Aorta (tissue), 5 donors: ENCODE measurements at places on chromosomes 7 and 10. TPM values are rescaled to one million over a fixed set of nuclear protein-coding genes. Genes with fewer than 3 reads are reported as not detected.

ACTL6B gene
- not detected for total RNA-seq

- H3K4me3 ChIP-seq: no peak overlapping the region
- no peaks in the 10 kb centered on the region for H3K27me3 ChIP-seq
- no peaks in the 10 kb centered on the region for H3K4me1 ChIP-seq
- no peaks in the 10 kb centered on the region for H3K36me3 ChIP-seq
- DNase-seq: no peak
These were observed 35.6 kb downstream of the DOCK1 start for GRCh38 chr10:126940670-126941310.

DNA sequence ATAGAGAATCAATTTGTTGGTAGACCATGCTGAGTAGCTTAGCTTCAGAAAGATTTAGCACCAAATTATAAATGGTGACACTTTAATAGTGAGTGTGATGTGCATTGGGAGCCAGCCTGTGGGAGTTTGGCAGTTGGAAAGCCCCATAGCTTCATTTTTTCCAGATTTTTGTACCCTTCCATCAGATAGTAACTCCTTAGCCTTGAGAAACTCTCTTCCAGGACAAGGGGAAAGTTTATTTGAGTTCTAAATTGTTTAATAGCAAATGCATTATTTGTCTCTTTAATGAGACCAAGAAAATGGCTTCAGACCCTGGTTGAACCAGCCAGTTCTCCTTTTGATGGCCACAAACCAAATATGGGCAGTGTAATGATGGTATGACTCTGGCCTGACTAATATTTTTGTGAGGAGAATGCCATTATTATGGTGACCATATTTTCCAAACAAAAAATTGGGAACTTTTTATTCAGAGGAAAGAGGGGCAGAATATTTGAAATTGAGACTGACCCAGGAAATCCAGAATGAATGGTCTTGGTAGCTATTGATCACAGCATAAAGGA, 49.8 kb downstream of the PLCE1 start:
- no peak overlapping the region for H3K27ac ChIP-seq
- H3K4me1 ChIP-seq: no peaks in the 10 kb centered on the region
- no peaks in the 10 kb centered on the region for H3K36me3 ChIP-seq
- H3K4me3 ChIP-seq: no peak overlapping the region
- H3K27me3 ChIP-seq: no peaks in the 10 kb centered on the region

- H3K4me1 ChIP-seq: no peaks in the 10 kb centered on the region
- H3K27ac ChIP-seq: no peak overlapping the region
- no peaks in the 10 kb centered on the region for H3K27me3 ChIP-seq
These were observed 35.8 kb downstream of the PRF1 start for GRCh38 chr10:70566515-70567290.

DNA sequence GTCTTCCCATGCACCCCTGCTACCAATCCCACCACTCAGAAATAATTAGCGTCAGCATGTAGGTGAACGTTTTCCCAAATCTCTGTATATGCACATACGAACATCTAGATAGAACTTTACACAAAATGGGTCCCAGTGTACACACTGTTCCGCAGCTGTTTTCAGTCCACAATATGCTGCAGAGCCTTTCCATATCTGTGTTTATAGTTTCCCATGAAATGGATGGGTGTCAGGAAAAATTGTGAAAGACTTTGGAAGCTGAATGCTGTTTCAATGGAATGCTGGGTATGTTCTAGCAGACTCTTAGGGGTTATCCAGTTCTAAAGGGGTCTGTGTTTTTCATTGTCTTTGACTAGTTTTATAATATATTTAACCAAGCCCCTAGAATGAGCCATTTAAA, 13.8 kb downstream of the GRK5 start:
- peak overlapping the region; percentile 39 for H3K27ac ChIP-seq
- H3K4me3 ChIP-seq: no peak overlapping the region
- no peaks in the 10 kb centered on the region for H3K27me3 ChIP-seq
- peaks cover 14% of the 10 kb centered on the region for H3K4me1 ChIP-seq
- H3K36me3 ChIP-seq: no peaks in the 10 kb centered on the region

GRCh38 chr7:151794508-151795167, 82.3 kb downstream of the PRKAG2 start:
- no peaks in the 10 kb centered on the region for H3K27me3 ChIP-seq
- no peaks in the 10 kb centered on the region for H3K4me1 ChIP-seq
- peak; percentile 74 for DNase-seq
- no peak overlapping the region for H3K27ac ChIP-seq
- H3K4me3 ChIP-seq: no peak overlapping the region

GRCh38 chr10:26386781-26387180, 51.4 kb upstream of the APBB1IP start:
- no peaks in the 10 kb centered on the region for H3K27me3 ChIP-seq
- H3K4me3 ChIP-seq: no peak overlapping the region
- no peaks in the 10 kb centered on the region for H3K4me1 ChIP-seq
- H3K27ac ChIP-seq: no peak overlapping the region

DNA sequence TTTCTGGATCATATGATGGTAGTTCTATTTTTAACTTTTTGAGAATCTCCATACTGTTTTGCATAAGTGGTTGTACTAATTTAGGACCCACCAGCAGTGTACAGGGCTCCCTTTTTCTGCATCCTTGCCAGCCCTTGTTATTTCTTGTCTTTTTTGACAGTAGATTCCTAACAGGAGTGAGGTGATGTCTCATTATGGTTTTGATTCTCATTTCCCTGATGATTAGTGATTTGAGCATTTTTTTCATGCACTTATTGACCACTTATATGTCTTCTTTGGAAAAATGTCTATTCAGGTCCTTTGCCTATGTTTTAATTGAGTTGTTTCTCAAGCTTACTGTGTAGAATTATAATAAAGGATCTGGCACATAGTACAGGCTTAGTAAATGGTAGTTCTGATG, 238.8 kb upstream of the BMPER start:
- no peaks in the 10 kb centered on the region for H3K36me3 ChIP-seq
- H3K27me3 ChIP-seq: no peaks in the 10 kb centered on the region
- H3K4me3 ChIP-seq: no peak overlapping the region
- no peak overlapping the region for H3K27ac ChIP-seq
- H3K4me1 ChIP-seq: peaks cover 2% of the 10 kb centered on the region
